ENCODE measurements at places on chromosomes 4 and X. TPM values are rescaled to one million over a fixed set of nuclear protein-coding genes. Genes with fewer than 3 reads are reported as not detected.

DNA sequence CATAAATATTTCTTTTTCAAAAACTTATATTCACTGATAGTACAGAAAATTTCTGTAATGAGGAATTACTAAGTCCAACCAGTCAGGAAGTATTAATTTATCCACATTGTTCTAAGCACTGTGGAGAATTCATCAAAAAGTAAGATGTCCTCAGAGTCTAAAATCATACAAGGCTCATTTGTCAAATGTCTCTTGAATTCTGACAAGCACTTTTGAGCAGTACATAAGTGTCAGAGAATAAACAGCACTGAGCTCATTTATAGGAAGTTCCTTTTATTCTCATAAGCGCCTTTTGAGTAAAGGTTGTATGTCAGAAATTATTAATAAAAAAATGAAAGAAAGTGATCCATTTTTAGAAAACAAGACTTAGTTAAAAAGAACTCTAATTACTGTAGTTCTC is 523.2 kb upstream of the EPHA5 start:
- DNase-seq = no peak

DNA sequence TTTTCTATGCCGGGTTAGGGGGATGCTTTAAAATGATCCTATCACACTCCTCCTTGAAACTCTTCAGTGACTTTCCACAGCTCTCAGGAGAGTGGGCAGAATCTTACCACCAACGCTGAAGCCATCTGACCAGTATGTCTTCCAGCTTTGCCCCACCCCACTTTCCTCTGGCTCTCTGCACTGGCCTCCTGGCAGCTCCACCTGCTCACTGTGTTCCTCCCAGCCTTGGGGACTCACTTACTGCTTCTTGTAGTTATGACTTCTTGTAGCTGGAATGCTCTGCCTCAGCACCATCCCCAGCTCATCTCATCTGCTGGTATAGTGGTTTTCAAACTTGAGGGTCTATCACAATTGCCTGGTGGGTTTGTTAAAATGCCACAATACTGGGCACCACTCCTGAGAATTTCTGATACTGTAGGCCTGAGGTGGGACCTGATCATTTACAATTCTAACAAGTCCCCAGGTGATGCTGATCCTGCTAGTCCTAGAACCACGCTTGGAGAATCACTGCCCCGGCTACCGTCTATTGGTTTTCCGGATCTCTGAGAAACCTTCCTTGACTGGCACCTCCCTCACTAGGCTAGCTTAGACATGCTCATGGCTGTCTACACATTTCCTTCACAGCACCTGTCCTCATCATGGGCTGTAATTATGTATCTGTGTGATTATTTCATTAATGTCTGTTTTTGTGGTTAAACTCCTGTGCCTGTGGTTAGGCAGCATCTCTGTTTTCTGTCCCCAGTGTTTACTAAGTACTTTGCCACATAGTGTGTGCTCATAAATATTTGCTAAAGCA is 152.2 kb downstream of the MGST2 start:
- no peak for DNase-seq

DNA sequence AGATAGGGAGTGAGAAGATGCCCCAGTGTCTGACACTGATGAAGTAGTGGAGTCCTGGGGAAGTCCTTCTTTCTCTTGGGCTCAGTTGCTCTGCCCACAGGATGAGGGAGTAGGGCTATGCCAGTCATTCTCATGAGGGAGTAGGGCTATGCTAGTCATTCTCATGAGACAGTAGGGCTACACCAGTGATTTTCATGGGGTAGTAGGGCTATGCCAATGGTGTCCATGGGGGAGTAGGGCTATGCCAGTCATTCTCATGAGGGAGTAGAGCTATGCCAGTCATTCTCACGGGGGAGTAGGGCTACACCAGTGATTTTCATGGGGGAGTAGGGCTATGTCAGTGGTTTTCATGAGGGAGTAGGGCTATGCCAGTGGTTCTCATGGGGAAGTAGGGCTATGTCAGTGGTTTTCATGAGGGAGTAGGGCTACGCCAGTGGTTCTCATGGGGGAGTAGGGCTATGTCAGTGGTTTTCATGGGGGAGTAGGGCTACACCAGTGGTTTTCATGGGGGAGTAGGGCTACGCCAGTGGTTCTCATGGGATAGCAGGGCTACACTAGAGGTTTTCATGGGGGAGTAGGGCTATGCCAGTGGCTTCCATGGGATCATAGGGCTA is 43.3 kb upstream of the SOD3 start:
- DNase-seq = no peak

GRCh38 chr4:51895158-51895557 is 52.2 kb downstream of the DCUN1D4 start:
- no peak for DNase-seq

KCNE5 gene
- not detected for total RNA-seq

F9 gene
- not detected for total RNA-seq

SPANXA2 gene
- not detected for total RNA-seq

GRCh38 chr4:151250706-151251105 is 26.3 kb upstream of the PRSS48 start:
- DNase-seq = no peak

DNA sequence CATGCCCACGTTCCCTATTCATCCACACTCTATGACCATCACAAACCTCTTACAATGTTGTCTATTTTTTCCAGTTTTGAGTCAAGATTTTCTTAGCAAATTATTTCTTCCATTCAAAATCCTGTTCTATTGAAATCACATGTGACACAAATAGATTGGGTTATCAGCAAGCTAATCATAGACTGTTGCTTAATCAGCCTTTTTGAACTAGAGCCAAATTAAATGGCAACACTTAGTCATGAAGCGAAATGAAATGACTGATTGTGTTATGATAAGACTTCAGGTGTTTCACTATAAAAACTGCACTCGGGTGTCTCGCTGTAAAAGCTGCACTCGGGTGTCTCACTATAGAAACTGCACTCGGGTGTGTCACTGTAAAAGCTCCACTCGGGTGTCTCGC is 890.0 kb upstream of the FRG1 start:
- no peak for DNase-seq

PTCHD1 gene
- total RNA-seq = 0.04 TPM

- no peak for DNase-seq
Observed at GRCh38 chrX:15143825-15144121, 126.1 kb downstream of the ASB9 start.

SMIM10L2A gene
- 2.7 TPM for total RNA-seq

DNA sequence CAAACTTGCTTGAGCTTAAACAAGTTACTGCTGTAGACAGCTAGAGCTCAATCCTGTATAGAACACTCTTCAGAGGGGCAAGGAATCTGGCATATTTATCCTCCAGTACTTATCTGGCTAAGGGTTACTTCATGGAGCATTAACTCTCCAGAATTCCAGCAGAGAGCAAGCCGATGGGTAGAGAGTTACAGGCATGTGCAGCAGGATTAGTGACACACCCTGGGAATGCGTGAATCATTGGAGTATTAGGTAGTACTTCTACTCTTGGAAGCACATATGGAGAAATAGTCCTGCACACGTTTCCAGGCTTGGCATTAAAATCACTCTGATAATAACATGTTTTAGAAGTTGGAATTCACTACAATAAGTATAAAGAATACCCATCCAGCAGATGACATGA is 35.4 kb downstream of the GRXCR1 start:
- no peak for DNase-seq

TMEM31 gene
- total RNA-seq = 1.4 TPM

PAGE4 gene
- total RNA-seq = not detected

GRCh38 chr4:166594326-166594946 is 639.9 kb downstream of the SPOCK3 start:
- no peak for DNase-seq

HERC5 gene
- total RNA-seq = 8.0 TPM

SHISA3 gene
- 12.8 TPM for total RNA-seq

GRCh38 chr4:105967058-105967658 is 71.9 kb downstream of the NPNT start:
- no peak for DNase-seq

RASSF6 gene
- total RNA-seq = not detected

PAGE1 gene
- not detected for total RNA-seq

- no peak for DNase-seq
Observed at GRCh38 chr4:37951461-37952352, 8.5 kb upstream of the PTTG2 start.

ARHGAP24 gene
- 87.6 TPM for total RNA-seq

DNA sequence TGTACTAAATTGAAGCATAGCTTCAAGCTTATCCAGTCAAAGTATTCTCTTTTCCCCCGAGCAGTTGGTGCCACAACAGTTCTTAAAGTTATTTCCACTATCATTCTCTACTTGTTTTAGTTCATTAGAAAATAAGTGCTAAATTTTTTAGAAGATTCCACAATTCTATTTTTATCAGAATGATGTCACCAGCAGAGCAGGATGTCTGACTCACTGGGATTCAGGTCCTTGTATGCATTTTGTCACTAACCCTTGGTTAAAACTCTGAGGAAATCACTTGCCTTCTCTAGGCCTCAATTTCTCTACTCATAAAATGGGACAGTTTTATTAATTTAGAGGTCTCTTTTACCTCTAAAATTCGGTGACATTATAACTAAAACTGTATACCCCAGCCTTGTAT is 3.4 kb downstream of the DDX53 start:
- no peak for DNase-seq

DNA sequence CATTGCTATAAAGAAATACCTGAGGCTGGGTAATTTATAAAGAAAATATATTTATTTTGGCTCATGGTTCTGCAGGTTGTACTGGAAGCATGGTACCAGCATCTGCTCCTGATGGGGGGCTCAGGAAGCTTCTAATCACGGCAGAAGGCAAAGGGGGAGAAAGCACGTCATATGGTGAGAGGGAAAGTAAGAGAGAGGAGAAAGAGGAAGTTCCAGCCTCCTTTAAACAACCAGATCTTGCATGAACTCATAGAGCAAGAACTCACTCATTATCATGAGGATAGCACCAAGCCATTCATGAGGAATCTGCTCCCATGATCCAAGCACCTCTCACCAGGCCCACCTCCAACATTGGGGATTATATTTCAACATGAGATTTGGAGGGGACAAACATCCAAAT is 125.0 kb upstream of the GRPR start:
- no peak for DNase-seq

ATP10D gene
- 35.9 TPM for total RNA-seq

All from sciatic nerve (tissue), 2 donors.